Mesenchymal stem cell (in vitro differentiated cells and primary cell): ENCODE measurements at places on chromosomes 5 and 9.

GRCh38 chr9:87606841-87607521, 109.3 kb downstream of the DAPK1 start:
- H3K36me3 ChIP-seq: peaks cover 11% of the 10 kb centered on the region
- H3K27me3 ChIP-seq: no peaks in the 10 kb centered on the region
- peak; percentile 69 for DNase-seq
- H3K4me3 ChIP-seq: no peak overlapping the region
- H3K27ac ChIP-seq: peak overlapping the region; percentile 83
- peaks cover 23% of the 10 kb centered on the region for H3K4me1 ChIP-seq

DNA sequence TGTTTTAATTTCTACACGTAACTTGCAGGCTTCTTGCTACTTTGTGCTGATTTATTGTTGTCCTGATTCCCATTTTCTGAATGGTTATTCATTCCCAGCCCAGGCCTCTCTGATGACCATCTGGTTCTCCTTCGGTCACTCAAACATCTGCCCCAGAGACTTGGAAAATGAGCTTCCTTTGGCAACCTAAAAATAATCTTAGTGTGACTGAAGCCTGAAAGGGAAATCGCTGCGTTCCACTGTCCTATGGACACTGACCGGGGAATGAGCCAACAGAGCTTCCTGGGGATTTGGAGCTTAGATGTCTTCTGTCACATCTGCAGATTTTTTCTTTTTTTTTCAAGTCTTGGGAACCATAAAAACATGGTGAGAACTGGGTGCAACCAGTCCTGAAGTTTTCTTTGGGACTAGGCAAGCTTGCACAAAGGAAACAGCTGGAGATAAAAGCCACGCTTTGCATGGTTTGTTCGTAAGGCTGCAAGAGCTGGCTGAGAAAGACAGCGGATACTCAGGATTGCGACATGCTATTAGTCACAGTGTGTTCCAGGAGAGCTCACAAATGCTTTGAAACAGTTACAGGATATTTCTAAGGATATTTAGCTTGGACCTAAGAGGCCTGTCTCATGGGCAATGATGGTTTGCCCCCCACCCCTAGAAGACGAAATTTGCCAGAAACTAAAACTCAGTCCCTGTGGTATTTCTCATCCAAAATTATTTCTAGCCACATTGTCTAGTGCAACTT, 146.2 kb downstream of the GOLPH3 start:
- H3K4me3 ChIP-seq: no peak overlapping the region
- no peaks in the 10 kb centered on the region for H3K27me3 ChIP-seq
- H3K36me3 ChIP-seq: no peaks in the 10 kb centered on the region
- DNase-seq: peak; percentile 99
- H3K27ac ChIP-seq: peak overlapping the region; percentile 58

- no peak for DNase-seq
- H3K27ac ChIP-seq: no peak overlapping the region
- H3K4me1 ChIP-seq: no peaks in the 10 kb centered on the region
- no peaks in the 10 kb centered on the region for H3K36me3 ChIP-seq
- no peaks in the 10 kb centered on the region for H3K27me3 ChIP-seq
- H3K4me3 ChIP-seq: no peak overlapping the region
Observed at GRCh38 chr5:109566361-109566760, 123.4 kb upstream of the MAN2A1 start.

- H3K4me1 ChIP-seq: peaks cover 3% of the 10 kb centered on the region
- H3K36me3 ChIP-seq: peaks cover 14% of the 10 kb centered on the region
- DNase-seq: peak; percentile 95
- no peak within 1 kb of the TSS for H3K27ac ChIP-seq
- peak within 1 kb of the TSS; percentile 82 for H3K4me3 ChIP-seq
Observed at GRCh38 chr5:132736853-132737833, at the start of gene KIF3A. Gene KIF3A, minus strand, starts transcription at chr5:132737546. Its CDS starts 127 bp downstream, at chr5:132737419.

GRCh38 chr9:103533318-103533717, 538.2 kb downstream of the CYLC2 start:
- H3K27me3 ChIP-seq: no peaks in the 10 kb centered on the region
- no peak overlapping the region for H3K27ac ChIP-seq
- H3K4me1 ChIP-seq: no peaks in the 10 kb centered on the region
- no peak overlapping the region for H3K4me3 ChIP-seq

DNA sequence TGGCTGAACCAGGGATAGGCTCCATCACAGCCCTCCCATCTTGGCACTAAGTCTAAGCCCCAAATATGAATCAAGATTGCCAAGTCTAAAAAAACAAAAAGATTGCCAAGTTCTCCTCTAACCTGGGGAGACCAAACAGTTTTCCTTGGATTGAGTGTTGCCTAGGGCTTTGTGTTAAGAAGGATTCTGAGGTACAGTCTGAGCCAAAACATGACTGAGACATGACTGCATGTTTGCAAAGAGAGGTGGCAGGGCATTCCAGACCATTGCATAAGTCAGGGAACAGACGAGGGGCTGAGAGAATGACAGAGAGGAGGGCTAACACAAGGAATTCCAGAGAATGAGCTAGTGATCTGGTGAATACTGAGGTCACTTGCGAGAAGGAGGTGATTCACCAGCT, 11.4 kb downstream of the LAMC3 start:
- H3K27ac ChIP-seq: no peak overlapping the region
- DNase-seq: peak; percentile 71
- no peak overlapping the region for H3K4me3 ChIP-seq
- peaks cover 5% of the 10 kb centered on the region for H3K4me1 ChIP-seq

DNA sequence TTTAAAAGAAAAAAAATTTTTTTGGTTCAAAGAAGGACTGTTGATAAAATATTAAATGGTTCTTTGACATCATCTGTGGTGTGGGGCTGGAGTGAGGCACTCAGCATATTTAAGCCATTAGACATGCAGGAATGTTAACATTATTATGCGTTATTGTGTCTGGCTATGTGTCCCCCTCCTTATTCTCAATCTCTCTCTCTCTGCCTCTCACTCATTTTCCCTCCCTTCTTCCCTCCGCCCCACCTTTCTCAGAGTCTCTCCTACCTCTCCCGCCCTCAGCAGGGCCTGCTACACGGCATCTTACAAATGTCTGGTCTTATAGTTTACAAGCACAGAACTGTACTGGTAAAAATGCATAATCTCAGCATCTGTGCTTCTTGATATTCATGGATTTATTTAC, 287.8 kb upstream of the TMEM161B start:
- no peaks in the 10 kb centered on the region for H3K4me1 ChIP-seq
- no peak overlapping the region for H3K4me3 ChIP-seq

GRCh38 chr9:116837018-116837989, 150.2 kb downstream of the TRIM32 start:
- H3K4me1 ChIP-seq: peaks cover 7% of the 10 kb centered on the region
- H3K4me3 ChIP-seq: no peak overlapping the region
- H3K27me3 ChIP-seq: peaks cover 4% of the 10 kb centered on the region
- H3K36me3 ChIP-seq: no peaks in the 10 kb centered on the region
